Lower lobe of right lung (tissue), 2 donors: ENCODE measurements at places on chromosomes 5 and 9.
A peak's percentile ranks its signal among the peaks of the same experiment; 100 is the strongest.

GRCh38 chr5:21774801-21775200 is 1078.3 kb downstream of the CDH12 start:
- no peak for DNase-seq

DNA sequence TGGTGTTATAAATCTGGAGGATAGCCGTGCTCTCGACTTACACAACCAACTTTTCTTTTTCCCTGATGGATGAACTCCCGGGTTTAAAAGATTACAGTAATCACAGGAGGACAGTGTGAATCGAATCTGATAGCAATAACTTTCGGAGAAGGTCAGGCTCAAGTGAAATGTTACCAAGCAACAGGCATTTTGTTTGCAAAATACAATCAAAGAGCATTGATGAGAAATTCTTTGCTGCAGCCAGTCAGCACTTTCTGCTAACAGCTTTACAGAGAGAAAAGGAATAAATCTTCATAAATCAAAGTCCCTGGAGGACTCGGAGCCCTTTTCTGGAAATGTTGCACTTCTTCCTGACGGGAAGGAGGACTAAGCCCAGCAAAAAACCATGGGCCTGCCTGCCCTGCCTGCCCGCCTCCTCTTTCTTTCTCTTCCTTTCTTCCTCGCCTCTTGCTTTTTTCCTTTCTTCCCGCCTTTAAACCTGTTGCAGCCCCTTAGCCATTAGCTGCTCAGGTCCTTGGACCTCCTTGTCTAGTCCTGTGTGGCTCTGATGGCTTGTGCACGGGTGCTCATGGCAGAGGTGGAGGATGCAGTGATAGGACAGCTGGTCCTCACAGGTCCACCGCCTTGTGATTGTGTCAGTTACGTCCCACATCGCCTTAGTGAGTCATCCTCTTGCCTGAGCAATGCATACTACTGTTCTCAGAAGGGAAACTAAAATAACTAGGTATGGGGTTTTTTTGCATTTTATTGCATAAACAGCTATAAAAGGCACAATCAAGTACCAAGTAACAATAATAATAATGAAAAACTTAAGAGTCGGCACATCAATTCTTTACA is 6.2 kb downstream of the DMRT3 start:
- no peak for DNase-seq

- DNase-seq, result no peak
These were observed 43.1 kb downstream of the KLF4 start for GRCh38 chr9:107446491-107446890.

DNA sequence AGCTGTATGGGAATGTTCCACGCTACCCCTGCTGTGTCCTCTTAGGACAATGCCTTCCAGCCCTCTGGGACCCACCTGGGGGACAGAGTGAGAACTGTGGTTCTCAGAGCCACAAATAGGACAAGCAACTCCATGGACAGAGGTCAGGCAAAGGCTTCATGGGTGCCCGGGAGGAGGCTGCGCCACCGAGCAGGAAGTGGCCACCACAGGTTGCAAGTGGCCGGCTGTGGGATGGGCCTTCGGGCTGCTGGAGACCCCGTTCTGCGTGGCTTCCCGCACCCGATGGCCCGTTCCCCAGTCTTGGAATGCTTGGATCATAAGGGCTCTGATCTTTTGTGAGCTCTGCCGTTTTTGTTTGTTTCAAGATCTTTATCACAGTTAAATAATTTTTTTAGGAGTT is 118.8 kb downstream of the BOD1 start:
- DNase-seq, result no peak

DNA sequence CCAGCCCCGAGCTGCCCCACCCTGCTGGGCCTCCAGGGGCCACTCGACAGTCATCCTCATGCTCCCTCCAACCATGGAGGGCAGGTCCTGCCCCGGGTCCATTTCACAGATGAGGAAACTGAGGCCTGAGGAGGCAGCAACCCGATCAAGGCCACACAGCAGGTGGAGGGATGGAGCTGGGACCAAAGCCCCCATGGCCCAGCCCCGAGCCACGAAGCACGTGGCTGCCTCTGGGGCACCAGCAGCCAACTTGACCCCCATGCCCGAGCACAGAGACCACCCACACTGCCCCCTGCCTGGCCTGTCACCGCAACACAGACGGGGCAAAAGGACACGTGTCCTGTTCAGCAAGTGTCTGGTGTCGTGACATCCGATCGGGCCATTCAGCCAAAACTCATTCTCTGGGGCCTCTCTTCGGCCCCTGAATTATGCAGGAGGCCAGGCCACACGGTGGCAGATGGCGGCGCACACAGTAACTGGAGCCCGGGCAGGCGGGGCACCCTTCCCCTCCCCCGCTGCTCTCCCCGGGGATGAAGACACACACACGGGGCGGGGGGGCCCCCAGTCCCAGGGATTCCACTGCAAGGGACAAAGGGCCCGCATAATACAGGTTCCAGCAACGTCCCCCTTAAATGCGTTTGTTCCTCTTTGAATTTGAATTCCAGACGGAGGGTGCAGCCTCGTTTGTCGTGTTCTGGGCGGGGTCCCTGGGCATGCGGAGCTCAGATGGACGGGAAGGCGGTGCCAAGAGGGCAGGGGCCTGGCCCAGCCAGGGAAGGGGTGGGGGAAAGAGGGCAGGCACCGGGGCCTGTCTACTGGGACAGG is 29.4 kb upstream of the TMEM250 start:
- DNase-seq, result no peak

DNA sequence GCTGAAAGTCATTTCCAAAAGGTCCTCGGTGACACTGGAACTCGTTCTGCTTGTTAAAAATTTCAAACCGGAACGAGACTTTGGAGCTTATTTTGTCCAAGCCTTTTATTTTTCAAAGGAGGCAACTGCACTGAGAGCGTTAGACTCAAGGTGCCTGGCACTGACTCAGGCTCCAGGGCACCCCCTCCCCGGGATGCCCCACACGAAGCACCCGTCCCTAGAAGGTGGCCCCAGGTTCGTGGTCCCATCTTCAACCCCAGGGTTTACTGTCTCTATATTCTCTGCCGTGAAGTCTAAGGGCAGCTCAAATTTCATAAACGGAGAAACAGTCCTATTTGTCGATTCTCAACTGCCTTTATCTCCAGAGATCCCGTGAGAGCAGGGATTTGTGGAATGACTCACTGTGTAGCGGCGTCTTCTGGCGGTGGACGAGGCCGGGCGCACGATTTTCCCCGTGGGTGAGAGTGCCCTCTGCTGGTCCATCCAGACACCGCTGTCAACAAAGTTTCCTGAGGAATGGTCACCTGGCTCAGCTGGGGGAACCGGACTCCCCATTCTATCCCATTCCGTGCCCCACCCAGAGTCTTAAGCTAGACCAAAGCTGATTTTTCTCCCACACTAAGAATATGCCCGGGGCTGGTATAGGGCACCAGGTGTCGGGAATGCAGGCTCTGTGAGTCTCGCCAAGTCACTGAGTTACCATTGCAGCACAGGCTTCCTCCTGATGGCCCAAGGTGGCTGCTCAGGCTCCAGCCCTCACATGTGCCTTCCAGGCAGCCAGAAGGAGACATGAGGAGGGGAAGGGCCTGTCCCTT is 27.1 kb upstream of the SLC6A19 start:
- DNase-seq, result peak; percentile 59
